Activated CD4-positive, alpha-beta T cell treated with anti-CD3 and anti-CD28 coated beads, Interleukin-2, amount 10 ng/mL, durations not matched to agents 7 days and 5 days (primary cell): ENCODE measurements at places on chromosomes 11 and 22.

GRCh38 chr11:58922479-58922878 is 16.8 kb upstream of the GLYATL1 start:
- DNase-seq, result no peak

DNA sequence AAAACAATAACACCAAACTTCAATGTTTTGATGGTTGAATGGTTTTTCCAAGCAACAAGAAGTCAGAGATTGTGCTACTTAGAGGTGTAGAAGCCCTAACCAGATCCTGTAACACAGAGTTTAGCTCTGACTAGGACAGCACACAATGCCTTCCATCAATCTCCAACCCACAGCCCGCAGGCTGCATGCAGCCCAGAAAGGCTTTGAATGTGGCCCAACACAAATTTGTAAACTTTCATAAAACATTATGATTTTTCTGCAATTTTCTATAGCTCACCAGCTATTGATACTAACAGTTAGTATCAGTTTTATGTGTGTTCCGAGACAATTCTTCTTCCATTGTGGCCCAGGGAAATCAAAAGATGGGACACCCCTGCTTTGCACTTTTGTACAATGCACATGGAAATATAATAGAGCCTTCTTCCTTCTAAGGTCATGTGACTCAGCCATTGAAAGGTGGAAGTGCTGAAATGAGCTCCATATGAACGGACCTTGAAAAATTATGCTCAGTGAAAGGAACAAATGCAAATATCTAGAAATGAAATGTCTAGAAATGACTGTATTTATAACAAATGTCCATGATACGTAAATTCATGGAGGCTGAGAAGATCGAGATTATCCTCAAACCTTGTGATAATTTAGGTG is 47.6 kb upstream of the VPREB1 start:
- no peak for DNase-seq

GRCh38 chr22:44395118-44396005 is 82.6 kb upstream of the SHISAL1 start:
- DNase-seq, result no peak

- DNase-seq, result no peak
Measured at GRCh38 chr11:119389611-119390254, 8.2 kb upstream of the USP2 start.

DNA sequence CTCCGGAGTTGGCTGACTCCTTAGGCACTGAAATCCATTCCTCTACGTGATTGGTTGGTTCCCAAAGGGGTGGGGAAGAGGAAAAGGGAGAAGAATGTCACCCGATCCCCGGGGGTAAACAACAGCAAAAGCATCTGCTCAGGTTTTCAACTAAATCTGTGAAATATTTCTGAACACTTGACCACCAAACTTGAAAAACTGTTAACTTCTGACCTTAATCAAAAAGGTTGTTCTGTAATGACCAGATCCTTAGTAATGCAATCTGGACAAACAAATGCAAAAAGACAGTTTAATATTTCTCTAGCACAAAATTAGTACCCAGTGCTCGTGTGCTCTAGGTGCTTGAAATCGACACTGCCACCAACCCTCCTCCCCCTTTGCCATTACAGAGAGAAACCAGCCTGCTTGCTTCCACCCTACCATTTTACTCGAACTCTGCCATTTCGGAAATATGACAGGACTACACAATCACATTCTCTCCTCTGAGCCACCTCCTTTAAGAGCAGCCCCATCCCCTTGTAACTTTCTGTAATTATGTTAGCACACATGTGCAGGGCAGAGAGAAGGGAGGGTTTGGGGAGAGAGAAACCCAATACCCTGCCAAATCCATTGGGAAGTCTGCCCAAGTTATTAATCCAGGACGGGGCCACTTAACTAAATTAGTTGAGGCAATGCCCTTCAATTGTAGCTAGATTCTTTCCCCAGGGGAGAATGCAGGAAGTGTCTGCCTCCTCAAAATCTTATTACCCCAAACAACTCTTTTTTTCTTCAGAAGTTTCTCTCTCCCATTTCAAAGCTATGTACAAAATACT is 113.8 kb downstream of the RBFOX2 start:
- no peak for DNase-seq

- no peak for DNase-seq
Measured at GRCh38 chr22:23745791-23746190, 5.1 kb downstream of the ZNF70 start.

- DNase-seq, result peak; percentile 24
Measured at GRCh38 chr11:117097389-117098268, 599 bp downstream of the SIK3 start.

DNA sequence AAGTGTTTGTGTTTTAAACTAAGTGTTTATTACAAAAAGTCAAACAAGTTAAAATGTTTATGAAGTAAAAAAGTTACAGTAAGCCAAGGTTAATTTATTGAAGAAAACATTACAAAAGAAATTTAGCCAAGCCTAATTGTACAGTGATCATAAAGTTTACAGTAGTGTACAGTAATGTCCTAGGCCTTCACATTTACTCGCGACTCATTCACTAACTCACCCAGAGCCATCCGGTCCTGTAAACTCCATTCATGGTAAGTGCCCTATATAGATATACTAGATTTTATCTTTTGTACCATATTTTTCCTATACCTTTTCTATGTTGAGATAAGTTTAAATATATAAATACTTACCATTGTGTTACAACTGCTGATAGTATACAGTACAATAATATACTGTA is 481.8 kb upstream of the TENM4 start:
- DNase-seq, result no peak

- no peak for DNase-seq
Measured at GRCh38 chr11:44398266-44399030, 88.5 kb upstream of the ALX4 start.

DNA sequence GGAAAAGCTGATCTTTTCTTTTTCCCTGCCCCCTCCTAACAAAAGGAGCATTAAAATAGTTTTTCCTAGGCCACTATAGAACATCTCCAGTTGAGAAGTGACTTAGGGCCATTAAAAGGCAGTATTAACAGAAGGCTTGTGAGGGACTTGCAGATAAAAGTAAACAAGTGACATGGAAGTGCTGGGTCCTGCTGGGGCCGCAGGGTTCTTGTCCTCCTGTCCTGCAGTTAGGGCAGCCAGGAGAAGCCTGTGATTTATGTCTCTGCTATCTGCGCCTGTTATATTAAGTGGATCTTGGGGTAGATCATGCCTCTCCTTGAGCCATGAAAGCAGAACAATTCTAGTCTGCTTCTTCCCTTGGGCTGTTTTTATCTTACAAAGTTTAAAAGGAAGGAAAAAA is 271.4 kb upstream of the C11orf87 start:
- no peak for DNase-seq

- DNase-seq, result no peak
Measured at GRCh38 chr11:66986178-66986545, 11.1 kb downstream of the C11orf86 start.

DNA sequence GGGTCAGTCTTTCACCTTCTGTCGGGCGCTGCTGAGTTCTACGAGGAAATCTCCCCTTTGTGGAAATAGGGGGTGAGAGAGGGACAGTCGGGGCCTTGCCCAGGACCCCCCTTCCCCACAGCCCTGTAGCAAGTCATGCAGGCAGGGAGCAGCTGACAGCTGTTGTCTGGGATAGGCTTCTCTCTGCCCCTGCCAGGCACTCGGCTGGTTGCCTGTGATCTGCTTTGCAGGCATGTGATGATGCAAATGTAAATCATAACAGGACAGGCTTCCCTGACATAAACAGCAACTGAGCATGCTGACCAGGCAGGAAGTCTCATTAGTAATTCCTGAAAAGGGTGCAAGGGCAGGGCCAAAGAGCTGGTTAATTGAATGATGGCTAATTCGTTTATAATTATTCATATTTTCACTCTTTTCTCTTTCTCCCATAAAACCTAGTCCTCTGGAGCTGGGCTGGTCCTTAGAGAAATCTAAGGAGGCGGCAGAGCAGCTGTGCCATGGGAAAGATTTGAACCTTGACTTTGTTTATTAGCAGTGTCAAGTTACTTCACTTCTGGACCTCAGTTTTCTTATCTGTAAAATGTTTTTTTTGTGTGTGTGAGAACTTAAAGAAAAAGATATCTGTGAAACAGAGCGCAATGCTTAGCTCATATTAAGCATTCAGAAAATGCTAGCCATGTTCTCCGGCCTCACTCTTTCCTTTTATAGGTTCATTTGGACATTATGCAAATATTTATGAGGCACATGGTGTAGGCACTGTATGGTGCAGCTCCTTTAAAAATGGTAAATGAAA is 129.7 kb downstream of the LDLRAD3 start:
- DNase-seq, result no peak

DNA sequence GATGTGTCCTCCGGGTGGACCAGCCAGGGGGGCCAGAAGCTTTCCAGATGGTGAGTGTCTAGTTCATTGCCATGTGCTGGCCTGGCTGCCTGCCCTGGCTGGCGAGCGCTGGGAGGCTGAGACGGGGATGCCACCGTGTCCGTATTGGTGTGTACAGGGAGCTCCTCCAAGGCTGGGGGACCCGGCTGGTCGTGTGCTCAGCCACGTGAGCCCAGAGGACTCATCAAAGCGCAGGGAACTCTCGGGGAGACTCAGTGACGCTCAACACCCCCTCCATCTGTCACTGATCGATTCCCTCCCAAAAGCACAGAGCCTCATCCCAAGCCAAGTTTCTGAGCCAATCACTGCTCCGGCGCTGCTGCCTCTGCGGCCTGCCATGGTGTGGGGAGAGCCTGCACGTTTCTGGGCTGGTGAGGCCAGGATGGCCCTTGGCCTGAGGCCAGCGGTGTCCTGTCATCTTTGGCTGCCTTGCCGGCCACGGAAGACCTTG is 423.7 kb downstream of the SHANK2 start:
- DNase-seq, result no peak

DNA sequence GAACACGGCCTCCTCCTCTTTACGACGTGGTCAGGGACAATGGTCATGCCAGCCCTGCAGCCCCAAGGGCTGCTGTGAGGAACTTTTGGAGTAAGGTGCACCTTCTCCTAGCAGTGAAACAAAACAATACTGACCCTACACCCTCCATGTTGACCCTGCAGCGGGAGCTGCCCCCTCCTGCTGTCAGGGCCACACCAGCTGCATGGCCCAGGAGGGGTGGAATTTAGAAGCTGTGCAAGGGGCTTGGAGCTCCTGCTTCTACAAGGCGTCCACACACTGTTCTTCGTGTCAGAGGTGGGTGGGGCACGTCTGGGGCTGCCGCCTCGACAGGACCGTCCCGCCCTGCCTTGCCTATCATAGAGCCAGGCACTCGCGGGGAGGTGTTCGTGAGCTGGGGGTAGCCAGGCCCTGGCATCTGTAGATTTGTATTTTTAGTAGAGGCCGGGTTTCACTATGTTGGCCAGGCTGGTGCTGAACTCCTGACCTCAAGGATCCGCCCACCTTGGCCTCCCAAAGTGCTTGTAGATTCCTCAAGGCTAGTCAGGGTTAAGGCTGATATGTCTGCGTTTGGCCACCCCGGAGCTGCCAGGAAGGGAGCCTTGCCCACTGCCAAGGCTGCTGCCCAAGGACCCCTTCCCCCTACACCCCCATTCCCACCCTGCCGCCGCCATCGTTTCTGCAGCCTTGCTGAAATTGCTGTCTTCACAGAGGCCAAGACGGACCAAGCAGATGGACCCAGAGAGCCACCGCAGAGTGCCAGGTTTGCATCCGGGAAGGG is 15.9 kb downstream of the INCENP start:
- no peak for DNase-seq

DNA sequence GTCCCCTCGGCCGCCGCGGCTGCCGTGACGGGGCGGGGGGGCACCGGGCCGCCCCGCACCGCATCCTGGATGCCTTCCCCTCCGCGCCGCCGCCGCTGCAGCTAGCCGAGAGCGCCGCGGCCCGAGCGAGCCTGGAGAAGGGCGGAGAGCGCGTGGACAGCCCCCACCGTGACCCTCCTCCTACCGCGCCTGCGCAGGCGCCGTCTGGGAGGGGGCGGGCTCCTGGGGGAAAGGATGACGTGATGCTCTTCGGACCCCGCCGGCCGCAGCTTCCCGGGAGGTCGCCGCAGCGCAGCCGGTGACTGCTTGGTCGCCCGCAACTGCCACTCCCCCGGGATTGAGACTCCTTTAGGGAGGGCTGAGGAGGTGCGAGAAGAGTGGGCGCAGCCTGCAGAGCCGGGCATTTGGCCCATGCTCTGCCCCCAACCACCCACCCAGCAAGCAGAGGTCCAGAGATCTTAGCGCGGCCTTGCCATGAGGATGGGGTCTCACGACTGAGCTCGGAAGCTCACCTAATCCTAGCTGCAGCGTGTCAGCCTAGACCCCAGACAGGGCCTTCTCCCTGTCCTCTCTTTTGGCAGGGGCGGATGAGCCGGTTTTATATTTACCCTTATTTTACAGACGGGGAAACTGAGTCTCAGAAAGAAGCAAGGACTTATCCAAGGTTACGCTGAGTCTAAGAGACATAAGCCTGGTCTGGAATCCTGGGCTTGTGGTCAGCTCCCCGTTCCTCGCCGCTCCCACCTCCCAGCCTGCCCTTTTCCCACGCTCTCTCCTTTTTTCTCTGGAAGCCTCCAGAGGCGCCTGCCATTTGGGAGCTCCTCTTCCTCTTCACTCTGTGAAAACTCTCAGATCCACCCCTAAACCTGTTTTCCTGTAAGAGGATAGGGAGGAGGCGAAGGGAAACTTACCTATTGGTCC is at the start of gene DENND5A:
DENND5A (minus strand) TSS at position 140 of the 921 bp plus-strand sequence. CDS start 281 bp downstream, outside the sequence.
- DNase-seq, result peak; percentile 64

GRCh38 chr22:38871360-38872171 is 450 bp downstream of the CBX6 start:
- DNase-seq, result peak; percentile 29

DNA sequence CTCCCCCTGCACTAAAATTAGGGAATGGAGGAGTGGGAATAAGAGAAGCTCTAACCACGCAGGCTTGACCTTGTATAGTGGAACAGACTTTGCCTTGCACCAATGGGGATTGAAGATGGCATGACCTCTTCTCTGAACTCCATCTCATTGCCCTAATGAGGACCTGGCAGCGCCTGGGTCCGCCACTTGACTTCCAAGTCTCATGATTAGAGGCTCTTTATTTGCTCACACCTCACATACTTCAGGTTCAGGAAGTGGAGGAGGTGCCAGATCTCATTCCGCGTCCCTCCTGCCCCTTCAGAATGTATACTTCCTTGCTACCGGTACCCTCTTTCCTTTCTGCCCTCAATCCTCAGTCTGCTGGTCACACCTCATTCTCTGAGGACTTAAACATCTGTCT is 106.0 kb upstream of the CD44 start:
- no peak for DNase-seq

DNA sequence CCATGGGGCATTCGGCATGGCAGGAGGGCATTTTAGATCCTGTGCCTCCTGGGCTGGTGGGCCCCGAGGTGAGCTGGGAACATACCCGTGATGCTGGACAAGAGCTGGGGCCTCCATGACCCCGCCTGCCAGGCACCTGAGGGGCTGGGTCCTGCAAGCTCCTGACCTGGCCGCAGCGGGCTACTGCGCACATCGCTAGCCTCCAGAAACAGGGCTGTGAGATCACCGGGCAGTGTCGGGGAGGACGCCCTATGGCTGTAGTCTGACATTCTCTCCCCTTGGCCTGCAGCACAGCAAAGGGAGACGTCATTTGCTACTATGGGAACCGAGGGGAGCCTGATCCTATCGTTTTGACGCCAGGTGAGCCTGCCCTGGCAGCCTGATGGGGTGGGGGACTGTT is 24.4 kb upstream of the DGCR8 start:
- no peak for DNase-seq

DNA sequence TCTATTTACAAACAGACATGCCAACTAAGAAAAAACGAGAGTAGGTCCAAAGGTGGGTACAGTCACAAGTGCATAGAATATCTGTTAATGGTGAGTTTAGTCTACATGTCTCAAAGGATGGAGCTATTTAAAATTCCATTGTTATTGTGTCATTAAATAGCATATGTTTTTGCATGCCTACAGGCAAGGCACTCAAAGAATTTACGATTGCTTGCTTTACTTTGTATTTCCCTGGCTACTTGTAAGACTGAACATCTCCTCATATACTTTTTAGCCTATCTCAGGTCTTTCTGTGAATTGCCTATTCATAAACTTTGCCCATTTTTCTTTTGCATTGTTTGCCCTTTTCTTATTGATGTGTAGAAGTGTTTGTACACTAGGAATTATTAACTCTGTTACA is 39.7 kb downstream of the DEUP1 start:
- no peak for DNase-seq
